ENCODE measurements at places on chromosomes 12 and 14.

GRCh38 chr12:4286228-4286627 is 12.7 kb downstream of the CCND2 start:
- no peak for DNase-seq

DNA sequence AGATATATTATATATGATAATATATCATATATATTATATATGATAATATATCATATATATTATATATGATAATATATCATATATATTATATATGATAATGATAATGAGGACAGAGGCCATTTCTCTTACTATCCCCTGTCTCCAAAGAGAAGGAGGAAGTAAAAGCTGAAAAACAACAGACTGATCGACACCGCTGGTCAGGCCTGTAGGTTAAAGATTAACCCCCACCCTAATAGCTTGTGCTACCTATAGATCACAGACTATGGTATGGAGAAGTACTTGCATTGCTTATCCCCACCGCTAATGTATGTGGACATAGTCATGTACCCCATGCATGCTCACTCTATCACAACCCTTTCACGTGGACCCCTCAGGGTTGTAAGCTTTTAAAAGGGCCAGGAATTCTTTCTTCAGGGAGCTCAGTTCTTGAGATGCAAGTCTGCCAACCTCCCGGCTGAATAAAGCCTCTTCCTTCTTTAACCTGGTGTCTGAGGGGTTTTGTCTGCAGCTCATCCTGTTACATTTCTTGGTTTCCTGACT is 786.1 kb upstream of the TMEM132C start:
- no peak for DNase-seq

- no peak for DNase-seq
Measured at GRCh38 chr14:59309291-59309900, 120.9 kb downstream of the DAAM1 start.

GRCh38 chr12:57895389-57896114 is 45.8 kb upstream of the ATP23 start:
- DNase-seq, result no peak

DNA sequence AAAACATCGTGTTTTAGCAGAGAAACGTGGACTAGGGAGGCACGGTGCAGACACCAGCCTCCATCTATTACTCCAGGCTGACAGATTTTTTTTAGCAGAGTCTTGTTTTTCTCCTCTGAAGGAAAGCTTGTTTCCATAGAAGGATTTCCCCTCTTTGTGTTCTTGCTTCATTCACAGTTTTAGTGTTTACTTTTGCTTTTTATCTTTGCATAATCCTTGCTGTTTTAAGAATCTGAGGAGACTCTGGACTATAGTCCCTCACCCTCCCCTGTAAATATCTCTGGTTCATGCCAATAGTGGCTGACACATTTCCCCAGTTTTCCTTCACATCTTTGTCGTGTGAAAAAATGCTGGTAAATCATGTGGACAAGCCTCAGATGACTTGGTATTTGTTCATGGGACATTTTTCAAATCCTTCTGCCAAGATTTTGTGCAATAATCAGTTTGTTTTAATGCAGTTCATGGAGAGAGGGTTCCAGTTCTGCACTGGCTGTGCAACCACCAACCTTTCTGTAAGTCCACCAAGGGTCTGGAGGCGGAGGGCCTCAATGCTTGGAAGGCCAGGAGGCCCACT is 39.9 kb upstream of the TMCC3 start:
- no peak for DNase-seq

- no peak for DNase-seq
Measured at GRCh38 chr14:65369560-65369959, 43.0 kb upstream of the FUT8 start.

DNA sequence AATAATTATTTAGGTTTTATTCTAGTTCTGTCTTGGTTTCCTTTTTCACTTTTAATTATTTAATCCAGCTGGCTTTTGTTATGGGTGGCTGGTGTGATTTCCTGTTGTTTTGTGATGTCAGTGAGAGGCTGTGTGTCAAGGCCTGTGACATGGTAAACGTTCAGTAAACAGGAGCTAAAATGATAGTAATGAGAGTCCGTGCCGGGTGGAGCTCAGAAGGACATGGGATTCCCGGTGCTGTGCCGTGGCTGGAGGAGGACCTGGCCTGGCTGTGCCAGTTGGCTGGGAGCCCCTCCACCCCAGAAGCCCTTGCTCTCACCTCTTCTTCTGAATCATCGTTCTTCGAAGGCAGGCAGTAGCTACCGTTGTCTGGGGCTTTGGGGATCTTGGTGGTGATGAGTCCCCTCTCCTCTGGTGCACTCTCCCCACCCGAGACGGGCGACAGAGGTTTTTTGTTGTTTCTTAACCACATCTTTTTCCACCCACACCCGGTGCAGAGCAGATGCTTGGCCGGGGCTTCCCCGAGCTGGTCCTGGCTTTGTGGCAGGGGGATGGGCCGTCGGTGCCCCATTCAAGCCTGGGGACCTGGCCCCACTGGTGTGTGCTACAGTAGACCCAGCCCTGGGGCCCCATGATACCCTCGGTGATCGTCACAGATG is 29.1 kb downstream of the SH2B3 start:
- peak; percentile 70 for DNase-seq

GRCh38 chr14:22491683-22492621 is 97.1 kb downstream of the DAD1 start:
- DNase-seq, result peak; percentile 29

- DNase-seq, result no peak
Measured at GRCh38 chr12:100793182-100793581, 1.4 kb upstream of the ANO4 start.

DNA sequence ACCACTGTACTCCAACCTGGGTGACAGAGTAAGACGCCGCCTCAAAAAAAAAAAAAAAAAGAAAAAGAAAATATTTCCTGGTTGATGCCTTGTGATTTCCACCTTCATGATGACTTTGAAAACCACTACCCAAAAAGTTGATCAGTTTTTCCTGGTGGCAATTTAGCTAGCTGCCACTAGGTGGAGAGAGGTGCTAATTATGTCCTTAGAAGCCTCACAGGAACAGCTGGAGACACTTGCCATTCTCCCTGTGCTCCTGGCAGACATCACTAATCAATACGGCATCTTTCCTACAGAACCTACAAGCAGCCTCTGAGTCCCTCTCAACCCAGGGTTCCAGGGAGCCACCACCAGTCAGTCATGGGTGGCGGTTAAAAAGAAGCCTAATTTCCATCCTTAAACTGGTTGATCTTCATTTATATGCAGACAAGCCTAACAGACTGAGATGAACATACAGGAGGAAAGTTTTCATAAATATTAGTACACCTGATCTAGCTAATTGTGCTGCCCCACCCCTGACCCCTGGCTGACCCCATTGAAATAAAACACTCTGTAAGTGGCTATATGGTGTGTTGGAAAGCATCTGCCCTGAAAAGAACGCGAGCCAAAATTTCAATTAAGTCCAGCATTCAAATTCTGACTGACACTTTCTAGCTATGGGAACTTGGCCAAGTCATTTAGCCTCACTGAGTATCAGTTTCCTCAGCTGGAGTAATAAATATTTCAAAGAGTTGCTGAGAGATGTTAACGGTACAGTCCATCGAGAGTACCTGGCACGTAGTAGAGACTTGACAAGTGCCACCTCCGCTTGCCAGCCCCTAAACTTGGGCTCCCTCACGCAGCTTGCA is 6.2 kb upstream of the OAS1 start:
- peak; percentile 29 for DNase-seq

DNA sequence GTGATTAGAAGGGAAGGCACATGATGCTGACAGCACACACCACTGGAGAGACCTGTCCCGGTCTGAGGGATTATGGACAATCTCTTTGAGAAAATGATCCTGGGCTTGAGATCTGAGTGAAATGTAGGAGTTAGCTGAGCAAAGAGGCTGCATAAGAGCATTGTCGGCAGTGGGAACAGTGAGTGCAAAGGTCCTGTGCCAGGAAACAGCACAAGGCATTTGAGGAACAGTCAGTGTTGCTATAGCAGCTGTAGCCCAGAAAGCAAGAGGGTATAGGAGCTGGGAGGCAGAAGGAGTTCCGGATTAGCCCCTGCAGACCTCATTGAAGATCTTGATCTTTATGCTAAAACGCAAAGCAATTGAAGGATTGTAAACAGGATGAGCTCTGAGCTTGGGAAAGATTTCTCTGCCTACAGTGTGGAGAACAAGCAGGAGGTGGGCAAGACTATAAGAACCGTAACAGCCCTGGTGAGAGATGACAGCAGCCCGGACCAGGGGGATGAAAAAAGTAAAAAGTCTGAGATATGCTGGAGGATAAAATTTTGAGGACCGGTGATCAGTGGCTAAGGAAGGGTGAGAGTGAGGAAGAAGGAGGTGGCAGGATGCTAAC is 28.5 kb downstream of the CFL2 start:
- DNase-seq, result no peak

- no peak for DNase-seq
Measured at GRCh38 chr12:7113389-7113871, 4.4 kb upstream of the C1RL start.

DNA sequence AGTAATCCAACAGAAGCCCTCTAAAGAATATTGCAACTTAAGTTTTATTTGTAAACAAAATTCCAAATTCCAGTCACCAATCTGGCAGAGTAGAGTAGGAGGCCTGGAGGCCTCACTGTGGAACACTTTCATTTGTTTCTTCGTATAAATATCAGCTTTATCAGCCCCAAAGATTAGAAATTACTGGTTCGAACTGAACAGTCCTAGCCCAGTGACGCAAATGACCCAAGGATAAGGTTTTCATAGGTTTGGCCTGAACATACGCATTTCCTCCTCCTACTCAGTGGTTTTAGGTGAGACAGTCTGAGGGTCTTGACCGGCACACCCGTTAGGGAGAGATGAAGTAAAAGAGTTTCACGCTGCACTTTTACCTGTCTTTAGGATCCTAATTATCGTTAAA is 1.7 kb downstream of the CDC42BPB start:
- no peak for DNase-seq

DNA sequence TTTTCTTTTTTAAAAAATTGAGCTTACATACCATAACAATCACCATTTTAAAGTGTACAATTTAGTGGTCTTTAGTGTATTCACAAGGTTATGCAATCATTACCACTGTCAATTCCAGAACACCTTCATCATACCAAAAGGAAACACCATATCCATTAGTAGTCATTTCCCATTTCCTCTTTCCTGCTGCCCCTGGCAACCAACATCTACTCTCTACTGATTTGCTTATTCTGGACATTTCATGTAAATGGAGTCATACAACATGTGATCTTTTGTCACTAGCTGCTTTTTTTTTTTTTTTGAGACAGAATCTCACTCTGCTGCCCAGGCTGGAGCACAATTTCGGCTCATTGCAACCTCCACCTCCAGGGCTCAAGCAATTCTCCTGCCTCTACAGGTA is 66.8 kb upstream of the CFL2 start:
- DNase-seq, result no peak

DNA sequence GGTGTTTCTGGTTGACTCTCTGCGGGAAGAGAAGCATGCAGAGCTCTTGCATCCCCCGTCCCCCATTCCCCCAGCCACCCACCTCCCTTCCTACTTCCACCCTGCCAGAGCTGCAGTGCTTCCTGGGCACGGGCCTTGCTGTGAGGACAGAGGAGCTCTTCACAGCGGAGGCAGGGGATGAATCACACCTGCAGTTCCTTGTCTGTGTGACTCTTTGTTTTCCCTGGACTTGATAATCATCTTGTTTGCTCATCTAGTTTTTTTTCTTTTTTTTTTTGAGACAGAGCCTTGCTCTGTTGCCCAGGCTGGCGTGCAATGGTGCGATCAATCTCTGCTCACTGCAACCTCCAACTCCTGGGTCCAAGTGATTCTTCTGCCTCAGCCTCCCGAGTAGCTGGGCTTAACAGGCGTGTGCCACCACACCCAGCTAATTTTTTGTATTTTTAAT is 27.8 kb downstream of the ANKRD9 start:
- no peak for DNase-seq

GRCh38 chr12:109098651-109099050 is 1.3 kb downstream of the UNG start:
- DNase-seq, result no peak

- DNase-seq, result no peak
Measured at GRCh38 chr14:45270031-45270430, 17.0 kb upstream of the MIS18BP1 start.

DNA sequence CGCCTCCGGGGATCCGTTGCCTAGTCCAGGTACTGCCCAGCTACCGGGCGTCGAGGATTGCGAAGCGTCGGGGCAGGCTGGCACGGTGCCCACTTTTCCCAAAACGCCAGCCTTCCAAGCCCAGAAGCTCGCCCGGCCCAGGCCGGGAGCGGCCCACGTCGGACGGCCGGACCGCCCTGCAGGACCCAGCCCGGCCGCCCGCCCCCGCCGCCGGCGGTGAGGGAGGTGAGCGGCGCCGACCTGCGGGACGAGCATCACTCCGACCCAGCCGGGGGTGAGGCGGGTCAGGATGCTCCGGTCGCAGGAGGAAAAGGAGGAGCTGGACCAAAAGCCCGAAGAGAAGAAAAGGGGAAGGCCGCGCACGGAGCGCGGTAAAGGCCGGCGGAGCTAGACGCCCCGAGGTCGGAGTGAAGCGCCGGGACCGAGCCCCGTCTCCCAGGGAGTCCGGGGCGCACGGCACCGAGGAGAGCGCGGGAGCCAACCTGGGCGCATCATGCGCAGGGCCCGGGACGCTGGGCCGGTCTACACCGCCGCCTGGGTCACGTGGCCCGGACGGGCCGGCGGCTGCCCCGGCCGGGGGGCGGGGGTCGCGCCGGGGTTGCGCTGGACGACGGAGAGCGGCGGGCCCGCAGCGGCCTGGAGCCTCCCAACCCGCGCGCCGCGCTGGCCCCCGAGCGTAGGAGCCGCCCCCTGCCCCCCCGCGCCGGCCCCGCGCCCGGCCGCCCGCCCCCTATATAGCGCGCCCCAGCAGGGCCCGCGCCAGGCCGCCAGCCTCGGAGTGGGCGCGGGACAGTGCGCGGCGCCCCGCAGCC is at the start of gene AQP5:
Gene AQP5, plus strand, starts transcription at position 762 of the 812 bp plus-strand sequence. CDS start 146 bp downstream, outside the sequence.
- DNase-seq, result no peak

GRCh38 chr12:58961166-58961565 is 40.9 kb upstream of the LRIG3 start:
- no peak for DNase-seq

GRCh38 chr12:103140286-103140685 is 182.8 kb downstream of the ASCL1 start:
- DNase-seq, result no peak
